ENCODE measurements at places on chromosomes 4 and X.

DNA sequence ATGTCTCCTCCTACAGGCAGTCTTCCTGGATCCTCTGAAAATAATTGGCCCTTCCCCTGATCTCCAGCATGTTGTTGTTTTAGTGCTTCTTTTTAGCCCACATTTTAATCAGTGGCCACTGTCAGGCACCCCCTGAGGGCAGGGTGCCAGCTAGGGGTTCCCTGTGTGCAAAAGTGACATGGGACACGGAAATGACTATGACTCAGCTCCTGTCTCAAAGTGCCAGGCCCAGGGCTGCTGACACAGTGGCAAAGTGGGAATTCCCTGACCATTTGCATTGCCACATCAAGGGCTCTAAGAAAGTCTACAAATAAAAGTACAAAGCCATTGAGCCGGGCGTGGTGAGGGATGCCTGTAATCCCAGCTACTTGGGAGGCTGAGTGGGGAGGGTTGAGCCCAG lies 24.8 kb downstream of the HMX1 start:
- no peak for DNase-seq

GRCh38 chrX:103817502-103817901 lies 14.6 kb downstream of the RAB9B start:
- DNase-seq = peak; percentile 60

GRCh38 chr4:139295942-139296299 lies 5.4 kb upstream of the NAA15 start:
- DNase-seq = no peak

GRCh38 chr4:43047058-43047457 lies 154.5 kb downstream of the GRXCR1 start:
- DNase-seq = no peak

DNA sequence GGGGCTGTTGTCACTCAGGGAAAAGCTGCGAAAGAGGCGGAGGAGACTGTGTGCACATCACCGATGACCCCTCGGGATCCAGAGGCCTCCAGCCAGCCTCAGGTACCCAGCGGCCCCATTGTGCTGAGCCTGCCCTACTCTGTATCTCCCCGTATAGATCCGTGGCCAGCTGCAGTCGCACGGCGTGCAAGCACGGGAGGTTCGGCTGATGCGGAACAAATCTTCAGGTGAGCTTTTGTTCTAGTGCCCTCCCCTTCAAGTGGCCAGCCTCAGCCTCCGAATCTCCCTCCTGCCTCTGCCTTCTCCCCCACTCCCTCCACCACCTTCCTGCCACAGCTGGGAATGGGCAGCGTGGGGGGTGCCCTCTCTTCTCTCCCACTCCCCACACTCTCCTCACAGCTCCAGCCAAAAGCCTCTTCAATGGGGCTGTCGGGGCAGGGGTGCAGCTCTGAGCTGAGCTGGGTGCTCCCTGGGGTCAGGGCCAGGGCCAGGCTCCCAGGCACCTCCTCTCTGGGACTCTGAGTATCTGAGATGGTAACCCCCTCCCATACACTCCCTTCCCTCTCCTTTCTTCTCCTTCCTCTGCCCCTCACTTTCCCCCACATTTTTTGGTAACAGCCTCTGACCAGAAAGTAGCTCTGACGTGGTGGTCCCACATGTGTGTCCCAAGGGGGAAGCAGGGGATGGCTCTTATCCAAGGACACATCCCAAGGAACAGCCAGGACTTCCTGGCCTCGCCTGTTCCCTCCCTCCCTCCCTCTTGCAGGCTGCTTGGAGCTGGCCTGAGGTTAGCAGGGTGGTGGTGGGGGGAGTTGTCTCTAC lies 20.4 kb upstream of the UBA1 start:
- no peak for DNase-seq

DNA sequence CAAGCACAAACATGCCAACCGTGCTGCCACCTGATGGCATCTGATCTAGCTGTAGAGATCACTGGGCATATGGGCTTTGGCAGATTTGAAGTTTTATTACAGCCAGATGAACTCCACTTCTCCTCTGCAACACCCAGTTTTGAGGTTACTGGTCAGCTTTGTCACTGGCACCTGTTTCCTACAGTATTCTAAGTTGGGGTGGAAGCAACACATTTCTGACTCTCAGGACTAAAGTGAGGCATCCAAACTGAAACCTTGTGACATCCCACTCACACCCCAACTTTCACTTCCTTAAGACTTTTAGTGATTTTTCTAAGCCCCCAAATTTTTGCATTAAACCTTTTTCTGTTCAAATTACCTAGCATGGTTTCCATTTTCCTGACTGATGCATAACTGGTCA lies 115.1 kb upstream of the PCDH18 start:
- no peak for DNase-seq

DNA sequence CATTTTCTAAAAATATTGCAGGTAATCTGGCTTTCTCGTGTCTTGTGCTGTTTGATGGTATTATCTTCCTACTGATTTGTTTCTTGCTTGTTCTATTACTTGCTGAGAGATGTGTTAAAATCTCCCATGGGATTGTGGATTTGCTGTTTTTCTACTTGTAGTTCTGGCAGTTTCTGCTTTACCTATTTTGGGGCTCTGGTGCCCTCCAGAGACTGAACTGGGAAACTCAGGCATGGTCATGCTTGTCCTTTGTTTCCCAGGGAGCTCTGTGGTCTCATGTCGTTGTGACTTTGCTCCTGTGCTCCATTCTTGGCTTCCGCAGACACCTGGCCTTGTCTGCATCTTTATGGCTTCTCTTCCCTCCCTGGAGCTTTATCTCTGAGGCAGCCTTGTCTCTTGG lies 39.5 kb downstream of the NSD2 start:
- DNase-seq = no peak

DNA sequence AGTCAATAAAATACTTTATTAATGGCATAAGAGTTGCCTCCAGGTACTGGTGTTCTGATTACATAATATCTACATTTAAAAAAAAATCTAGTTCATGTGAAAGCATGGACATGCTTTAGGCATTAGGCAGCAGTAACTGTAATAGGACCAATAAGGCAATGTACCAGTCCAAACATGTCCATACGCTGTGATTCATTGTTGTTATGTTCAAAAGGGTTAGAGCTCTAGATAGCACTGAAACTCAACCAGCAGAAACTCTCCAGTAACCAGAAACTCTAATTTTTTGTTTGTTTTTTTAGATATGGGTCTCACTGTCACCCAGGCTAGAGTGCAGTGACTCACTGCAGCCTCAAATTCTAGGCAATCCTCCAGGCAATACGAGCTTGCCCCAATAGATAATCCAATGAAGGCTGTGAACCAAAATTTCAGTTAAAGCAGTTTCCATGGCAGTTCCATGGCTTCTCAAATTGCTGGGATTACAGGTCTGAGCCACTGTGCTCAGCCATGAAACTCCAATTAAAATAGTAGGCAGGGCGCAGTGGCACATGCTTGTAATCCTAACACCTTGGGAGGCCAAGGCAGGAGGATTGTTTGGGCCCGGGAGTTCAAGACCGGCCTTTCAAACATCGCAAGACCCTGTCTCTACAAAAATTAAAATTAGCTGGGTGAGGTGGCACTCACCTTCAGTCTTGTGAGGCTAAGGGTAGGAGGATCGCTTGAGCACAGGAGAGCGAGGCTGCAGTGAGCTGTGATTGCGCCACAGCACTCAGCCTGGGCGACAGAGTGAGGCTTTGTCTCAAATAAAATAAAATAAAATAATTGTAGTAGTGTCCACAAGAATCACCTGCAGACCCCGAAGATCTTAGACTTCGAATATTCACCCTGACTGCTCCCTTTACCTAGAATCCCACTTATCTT lies 36.3 kb downstream of the MGARP start:
- no peak for DNase-seq

- DNase-seq = no peak
Measured at GRCh38 chr4:141130947-141131605, 2.2 kb downstream of the RNF150 start.

DNA sequence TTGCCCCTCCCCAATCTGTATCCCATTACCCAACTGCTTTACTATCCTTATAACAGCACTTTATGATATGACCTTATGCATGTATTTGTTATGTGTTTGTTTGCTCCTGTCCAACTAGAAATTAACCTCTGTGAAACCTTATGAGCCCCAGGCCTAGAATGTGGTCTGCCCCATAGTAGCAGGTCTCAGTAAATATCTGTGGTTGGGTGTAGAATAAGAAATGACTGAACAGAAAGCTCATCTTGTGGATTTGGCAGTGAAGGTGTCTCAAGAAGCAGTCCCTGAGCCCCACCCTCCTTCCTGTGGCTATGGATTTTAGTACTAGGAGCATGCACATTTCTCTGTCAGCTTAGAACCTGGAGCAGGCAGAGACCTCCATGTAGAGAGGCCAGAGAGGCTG lies 229.0 kb upstream of the LCORL start:
- DNase-seq = no peak

DNA sequence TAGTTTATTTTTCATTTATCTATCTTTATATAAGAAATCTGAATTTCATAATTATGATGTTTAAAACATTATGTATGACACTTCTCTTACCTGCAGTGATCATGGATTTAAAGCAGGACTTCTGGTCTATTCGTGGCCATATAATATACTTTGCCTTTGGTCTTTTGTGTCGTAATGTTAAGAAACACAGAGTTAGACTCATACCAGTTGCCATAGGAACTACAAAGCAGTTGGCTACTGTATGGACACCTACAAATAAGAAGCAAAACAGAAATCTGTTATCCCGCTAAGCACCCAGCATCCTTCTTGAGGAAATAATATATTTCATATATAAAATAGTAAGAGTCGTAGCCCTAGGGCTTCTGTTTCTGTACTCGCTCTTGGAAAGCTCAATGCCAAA lies 4.3 kb downstream of the SEPSECS start:
- DNase-seq = no peak
